Stimulated activated CD4-positive, alpha-beta T cell treated with anti-CD3 and anti-CD28 coated beads, Interleukin-15, amount 100 ng/mL, for 48 hours (primary cell): ENCODE measurements at places on chromosomes 3 and 15.

DNA sequence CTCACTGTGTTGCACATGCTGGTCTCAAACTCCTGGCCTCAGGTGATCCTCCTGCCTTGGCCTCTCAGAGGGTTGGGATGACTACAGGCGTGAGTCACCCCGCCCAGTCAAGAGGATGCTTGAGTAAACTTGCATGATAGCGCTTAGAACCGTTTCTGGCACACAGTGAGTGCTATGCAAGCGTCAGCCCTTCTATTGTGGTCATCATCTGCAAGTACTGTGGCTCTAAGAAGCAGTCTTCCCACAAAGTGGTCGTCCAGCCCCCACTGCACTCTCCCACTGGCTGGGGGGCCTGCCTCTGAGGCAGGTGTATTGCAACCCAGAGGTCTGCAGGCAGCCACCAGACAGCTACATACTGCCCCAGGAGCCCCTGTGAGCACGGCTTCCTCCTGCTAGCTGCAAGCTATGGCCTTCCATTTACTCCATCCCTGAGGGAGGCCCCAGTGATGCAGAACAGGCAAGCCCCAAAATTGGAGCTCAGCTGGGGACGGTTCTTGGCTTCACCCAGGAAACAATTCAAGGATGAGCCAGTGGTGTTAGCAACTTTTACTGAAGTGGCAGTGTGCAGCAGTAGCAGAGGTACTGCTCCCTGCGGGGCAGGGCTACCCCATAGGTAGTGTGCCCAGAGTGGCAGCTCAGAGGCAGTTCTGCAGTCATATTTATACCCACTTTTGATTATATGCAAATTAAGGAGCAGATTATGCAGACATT, 95.4 kb downstream of the LSM3 start:
- DNase-seq: no peak

DNA sequence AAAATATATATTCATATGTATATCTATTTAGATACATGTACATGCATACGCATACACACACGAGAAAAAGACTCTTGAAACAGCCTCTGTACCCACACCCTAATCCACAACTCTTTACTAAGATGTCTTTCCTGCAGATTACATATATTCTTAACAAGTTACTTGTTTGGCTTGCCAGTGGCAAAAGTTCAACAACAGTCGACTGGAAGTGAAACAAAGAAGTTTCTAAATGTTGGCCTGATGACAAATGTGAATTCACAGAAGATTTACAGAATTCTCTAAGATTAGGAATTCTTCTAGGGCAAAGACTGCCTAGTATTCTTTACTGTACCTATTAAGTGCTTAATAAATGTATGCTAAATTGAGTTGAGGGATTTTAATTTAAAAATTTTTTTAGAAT, 116.8 kb downstream of the CDIN1 start:
- DNase-seq: no peak

- DNase-seq: no peak
These were observed 5.6 kb upstream of the APPL1 start for GRCh38 chr3:57221883-57222282.

- DNase-seq: no peak
These were observed 314.1 kb downstream of the NLGN1 start for GRCh38 chr3:173711619-173712018.

GRCh38 chr15:59491062-59491461, 53.1 kb downstream of the FAM81A start:
- no peak for DNase-seq

DNA sequence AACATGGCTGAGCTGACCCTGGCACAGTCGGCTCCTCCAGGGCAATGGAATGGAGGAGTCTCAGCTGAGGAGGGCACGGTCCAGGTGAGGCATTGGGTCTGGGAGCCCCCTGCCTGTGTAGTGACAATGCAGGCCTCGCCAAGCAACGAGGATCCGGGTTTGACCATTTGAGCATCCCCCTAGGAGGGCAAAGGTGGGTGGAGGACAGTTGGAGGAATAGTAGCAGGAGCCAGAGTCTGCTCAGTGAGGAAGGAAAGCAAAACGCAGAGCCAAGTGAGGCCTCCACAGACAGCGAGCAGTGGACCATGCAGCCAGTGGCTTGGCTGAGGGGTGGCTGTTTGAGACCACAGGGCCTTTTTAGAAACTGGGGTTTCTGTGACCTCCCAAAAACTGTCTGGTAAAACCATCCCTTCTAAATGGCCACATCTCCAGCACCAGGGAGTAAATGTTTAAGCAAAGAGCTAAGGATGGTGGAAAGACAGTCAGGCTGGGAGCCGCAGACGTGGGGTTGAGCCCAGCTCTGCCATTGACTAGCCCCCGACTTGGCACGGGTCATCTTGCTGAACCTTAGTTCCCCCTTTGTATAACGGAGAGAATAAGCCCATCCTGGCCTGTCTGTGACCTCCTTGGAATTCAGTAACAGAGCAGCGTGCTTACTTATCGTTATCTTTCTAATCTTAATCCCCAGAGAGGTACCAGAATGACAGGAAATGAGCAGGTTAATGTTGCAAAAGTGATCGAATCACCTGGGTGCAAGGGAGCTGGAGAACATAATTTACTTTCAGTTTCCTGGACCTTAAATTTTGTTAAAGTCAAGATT, 46.8 kb downstream of the CMTM6 start:
- no peak for DNase-seq

DNA sequence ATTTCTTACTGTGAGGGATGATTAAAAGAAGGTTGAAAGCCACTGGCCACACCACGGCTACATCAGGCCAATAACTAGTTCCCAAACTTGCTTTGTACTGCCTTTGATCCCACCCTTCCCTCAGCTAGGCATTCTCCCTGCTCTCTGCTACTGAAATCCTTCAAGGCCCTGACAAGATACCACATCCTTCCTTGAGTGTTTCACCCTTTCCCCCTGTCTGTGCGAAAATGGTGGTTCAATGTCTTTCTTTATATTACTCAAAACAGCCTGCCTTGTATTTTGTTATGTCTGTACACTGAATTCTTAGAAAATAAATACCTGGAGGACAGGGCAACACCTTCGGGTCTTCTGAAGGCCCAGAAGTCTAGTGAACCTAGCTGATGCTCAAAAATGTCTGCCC, 932 bp upstream of the VPS8 start:
- no peak for DNase-seq

DNA sequence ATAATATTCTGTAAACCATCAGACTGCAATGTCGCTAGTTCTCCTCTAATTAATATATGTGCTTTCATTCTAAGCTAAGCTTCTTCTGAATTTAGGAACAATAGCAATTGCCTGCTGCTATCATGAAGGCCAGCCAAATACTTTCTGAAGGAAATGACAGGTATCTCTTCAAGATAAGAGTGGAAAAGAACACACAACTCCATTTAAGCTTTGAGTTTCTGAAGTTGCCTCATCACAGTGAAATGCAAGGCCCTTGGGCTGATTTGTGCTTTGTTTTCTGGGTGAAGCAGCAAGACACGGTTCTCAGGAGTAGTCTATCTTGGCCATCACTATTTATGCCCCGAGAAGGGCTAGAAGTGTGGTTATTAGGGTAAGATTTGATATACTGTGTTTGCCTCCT, 6.2 kb downstream of the SLC7A14 start:
- DNase-seq: no peak

DNA sequence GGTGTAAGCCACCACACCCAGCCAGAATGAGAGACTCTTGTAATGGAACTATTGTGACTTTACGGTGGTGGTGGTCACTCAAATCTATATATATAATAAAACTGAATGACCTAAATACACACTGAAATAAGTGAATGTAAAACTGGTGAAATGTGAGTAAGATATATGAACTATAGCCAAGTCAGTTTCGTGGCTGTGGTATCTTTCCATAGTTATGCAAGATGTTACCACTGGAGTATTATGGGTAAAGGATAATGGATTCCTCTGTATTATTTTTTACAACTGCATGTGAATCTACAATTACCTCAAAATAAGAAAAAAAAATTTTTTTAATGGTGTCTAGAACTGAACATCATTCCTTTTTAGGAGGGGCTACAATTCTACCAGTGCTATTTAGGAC, 21.9 kb downstream of the PIK3CB start:
- DNase-seq: no peak

DNA sequence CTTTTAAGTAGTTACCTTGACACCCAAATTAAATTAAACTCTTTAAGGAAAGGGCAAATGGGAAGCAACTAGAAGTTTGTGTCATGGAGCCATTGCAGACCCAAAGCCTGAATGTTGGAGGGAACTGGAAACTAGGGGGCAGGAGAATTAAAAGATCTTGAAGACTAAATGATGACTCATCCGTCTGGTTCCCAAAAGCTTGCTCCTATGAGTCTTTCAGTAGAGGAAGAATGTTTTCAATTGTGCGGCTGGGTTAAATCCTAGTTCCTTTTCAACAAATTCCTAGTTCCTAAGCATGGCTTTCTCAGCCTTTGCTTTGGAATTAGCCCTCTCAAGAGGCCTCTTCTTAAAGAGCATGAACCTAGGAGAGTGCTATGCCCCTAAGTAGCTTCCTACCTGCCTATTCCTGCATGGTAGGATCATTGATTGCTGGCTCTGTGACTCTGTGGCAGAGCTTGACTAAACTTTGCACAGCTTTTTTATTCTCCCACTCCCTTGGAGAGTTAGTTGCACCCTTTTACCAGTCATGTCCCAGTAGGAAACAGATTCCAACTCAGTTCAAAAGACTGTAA, 17.7 kb downstream of the CLEC3B start:
- DNase-seq: no peak

DNA sequence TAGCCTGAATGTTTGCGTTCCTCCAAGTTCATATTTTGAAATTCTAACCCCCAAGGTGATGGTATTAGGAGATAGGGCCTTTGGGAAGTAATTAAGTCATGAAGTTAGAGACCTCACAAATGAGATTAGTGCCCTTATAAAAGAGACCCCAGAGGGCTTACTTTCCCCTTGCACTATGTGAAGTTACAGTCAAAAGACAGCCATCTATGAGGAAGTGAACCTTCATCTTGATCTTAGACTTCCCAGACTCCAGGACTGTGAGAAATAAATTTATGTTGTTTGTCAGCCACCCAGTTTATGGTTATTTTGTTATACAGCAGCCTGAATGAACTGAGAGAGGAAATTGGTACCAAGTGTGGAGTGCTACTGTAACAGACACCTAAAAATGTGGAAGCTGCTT, 74.4 kb downstream of the DAPK2 start:
- DNase-seq: no peak

DNA sequence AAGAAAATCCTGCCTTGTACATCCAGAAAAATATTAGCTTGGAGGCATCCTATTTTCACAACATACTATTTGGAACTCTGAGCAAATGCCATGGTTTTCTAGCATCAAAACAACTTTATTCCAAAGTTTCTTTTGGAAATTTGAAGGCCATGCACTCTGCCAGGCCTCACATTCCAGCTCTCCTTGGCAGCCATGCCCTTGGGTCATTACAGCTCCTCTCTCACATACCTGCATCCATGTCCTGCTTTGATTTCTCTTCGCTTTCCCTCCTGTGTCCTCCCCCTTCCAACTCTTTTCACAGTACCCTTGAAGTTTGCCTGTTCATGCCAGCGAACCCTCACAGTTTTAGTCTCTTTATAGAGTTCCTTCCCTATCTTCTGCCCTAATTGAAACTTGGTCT, 70.9 kb upstream of the TPRG1 start:
- DNase-seq: no peak

- DNase-seq: no peak
These were observed 102.3 kb downstream of the RORA start for GRCh38 chr15:61126811-61127210.

GRCh38 chr3:193347521-193348501, 30.7 kb downstream of the ATP13A5 start:
- no peak for DNase-seq

- no peak for DNase-seq
These were observed 159.1 kb downstream of the CHL1 start for GRCh38 chr3:355622-356021.

GRCh38 chr15:71802770-71803169, 7.6 kb upstream of the NR2E3 start:
- peak; percentile 34 for DNase-seq

GRCh38 chr3:183099838-183100204, 525 bp upstream of the MCCC1 start:
- no peak for DNase-seq

DNA sequence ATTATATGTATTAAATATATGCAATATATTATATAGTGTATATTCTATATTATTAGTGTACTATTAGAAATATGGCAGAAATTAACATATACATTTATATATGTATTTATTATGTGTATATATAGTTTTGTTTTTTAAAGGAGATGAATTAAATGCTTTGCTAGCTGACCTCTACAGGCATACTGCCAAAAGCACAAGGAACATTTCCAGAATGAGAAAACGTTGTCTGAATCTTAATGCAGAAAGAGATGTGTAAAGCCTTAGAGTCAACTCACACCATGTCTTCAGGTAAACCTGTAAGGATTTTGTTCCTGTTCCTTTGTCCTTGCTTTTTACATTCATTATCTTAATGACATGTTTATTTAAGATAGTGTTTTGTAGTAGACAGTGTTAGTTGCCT, 111.9 kb downstream of the ST8SIA2 start:
- DNase-seq: no peak

DNA sequence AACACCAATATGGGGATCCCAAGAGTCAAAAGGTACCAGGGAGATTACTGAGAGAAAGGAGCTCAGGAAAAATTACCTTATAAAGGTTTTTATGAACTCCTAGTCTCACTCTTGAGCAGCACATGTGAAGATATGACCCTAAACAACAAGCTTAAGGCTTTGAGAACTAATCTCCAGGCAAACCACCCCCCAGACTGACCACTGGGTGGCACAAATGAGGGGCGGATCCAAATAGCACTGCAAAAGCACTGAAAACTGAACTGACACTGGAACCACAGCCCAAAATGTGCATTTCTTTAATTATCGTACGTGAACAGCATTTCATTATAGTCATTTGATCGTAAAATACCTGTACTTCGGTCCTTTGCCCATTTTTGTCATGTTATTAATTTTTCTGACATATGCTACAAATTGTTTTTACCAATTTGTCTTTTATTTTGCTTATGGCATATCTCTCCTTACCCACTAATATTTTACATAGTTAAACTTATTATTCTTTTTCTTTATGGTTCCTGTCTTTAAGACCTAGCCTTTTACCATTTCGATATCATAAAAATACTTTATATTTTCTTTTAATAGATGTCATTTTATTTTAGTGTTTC, 31.5 kb upstream of the TFDP2 start:
- no peak for DNase-seq

- DNase-seq: no peak
These were observed 123.8 kb upstream of the TJP1 start for GRCh38 chr15:29945943-29946596.

GRCh38 chr3:64188810-64189560, 36.3 kb downstream of the PRICKLE2 start:
- DNase-seq: no peak

GRCh38 chr3:123653221-123653682, 68.4 kb upstream of the HACD2 start:
- DNase-seq: no peak

GRCh38 chr15:69493406-69493805, 40.8 kb downstream of the RPLP1 start:
- DNase-seq: no peak

GRCh38 chr3:188940573-188940932, 231.2 kb upstream of the TPRG1 start:
- DNase-seq: no peak

DNA sequence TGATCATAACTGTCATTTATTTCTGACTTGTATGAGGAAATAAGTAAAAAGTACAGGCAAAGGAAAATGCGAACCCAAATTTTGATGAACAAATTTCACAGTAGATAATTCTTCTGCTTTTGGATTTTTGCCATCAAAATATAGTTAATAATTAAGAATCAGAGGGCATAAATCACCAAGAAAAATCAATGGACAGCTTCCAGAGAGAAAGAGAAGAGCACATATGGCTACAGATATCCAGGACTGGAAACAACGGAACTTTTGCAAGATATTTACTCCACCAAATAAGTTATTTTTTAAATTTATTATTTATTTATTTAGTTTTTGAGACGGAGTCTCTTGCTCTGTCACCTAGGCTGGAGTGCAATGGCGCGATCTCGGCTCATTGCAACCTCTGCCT, 35.1 kb upstream of the NANOGP8 start:
- DNase-seq: no peak
